ENCODE measurements at places on chromosomes 16 and 17.

DNA sequence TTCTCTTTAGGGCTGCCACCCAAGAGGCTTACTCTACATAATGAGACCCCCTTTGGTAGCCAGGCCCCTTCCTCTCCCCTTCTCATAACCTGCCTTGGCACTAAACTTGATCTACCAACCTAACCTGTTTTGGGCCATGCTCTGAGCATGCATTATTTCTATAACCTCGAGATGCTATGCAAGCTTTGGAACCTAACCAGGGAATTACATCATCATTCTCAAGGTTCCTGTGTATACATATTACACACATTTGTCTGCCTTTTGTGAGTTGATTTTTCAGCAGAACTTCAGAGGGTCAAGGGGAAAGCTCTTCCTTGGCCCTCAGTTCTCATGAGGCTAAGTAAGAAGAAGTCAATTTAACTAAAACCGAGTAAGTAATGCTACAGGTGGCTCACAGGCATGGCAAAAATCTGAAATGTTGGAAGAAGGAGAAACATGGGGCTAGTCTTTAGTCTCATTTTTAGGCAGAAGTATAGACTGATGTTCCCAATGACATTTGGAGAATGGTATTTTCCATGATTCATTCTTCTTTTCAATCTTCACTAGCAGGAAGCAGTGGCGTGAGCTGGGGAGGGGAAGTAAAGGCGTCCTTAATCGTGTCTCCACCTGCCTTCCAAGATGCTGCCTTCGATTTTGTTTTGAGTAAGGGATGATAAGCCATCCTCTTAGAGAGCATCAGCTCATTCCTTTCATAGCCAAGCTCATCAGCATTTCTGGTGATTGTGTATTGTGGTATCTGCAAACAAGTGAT lies 308.4 kb downstream of the ABCC12 start:
- DNase-seq = no peak

- no peak for DNase-seq
Observed at GRCh38 chr17:76421044-76421407, 31.9 kb downstream of the UBE2O start.

GRCh38 chr17:5864741-5865657 lies 205.2 kb upstream of the WSCD1 start:
- DNase-seq = no peak

DNA sequence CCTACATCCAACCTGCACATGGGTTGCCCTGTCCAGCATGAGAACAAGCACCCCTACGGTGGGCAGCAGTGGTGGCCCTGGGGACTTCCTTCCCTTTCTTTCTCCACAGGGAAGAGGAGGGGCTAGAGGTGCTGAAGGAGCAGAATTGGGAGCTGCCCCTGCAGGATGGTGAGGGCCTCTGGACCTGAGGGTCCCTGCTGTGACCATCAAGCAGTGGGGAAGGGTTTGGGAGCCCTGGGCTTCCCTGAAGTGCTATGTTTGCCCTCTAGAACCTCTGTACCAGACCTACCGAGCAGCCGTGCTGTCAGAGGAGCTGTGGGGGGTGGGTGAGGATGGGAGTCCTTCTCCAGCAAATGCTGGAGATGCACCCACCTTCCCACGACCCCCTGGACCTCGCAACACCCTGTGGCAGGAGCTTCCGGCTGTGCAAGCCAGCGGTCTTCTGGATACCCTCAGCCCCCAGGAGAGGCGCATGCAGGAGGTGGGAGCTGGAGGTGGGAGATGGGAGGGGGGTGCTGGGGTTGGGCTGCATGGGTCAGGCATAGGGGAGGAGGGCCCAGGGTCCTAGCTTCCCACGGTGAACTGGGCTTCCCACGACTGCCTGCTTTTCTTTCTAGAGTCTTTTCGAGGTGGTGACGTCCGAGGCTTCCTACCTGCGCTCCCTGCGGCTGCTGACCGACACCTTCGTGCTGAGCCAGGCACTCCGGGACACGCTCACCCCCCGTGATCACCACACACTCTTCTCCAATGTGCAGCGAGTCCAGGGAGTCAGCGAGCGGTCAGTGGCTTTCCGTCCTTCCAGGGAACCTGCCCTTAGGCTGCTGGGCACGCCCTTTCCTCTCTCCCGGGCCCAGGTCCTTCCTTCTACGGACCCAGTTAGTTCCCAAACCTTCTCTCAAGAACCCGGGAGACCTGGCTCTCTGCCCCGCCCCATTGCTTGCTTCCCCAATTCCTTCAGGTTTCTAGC lies 5.0 kb downstream of the ARHGEF15 start:
- no peak for DNase-seq

- no peak for DNase-seq
Observed at GRCh38 chr17:19433727-19434340, 22.8 kb downstream of the RNF112 start.

GRCh38 chr16:68781784-68782183 lies 44.7 kb downstream of the CDH1 start:
- no peak for DNase-seq

All from germinal center (tissue), 1 donor.